ENCODE measurements at places on chromosomes 2 and 18.

- DNase-seq, result no peak
Measured at GRCh38 chr2:119402645-119403560, 28.8 kb upstream of the TMEM37 start.

DNA sequence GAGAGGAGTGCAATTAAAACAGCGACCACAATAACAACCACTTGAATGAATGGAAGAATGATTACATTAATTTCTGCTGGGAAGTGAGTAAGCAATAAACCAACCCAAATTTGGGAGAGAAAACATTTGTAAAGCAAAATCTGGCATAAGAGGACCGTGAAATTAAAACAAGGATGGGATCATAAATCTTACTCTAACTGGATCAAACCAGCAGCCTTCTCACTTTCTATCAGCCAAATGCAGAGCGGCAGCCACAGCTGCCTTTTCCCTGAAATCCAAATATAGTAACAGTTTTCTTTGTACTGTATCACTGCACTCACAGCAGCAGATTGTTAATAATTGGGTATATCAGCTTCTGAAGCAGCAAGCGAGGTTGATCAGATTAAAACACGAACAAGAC lies 245.2 kb upstream of the REG3G start:
- peak; percentile 36 for DNase-seq

DNA sequence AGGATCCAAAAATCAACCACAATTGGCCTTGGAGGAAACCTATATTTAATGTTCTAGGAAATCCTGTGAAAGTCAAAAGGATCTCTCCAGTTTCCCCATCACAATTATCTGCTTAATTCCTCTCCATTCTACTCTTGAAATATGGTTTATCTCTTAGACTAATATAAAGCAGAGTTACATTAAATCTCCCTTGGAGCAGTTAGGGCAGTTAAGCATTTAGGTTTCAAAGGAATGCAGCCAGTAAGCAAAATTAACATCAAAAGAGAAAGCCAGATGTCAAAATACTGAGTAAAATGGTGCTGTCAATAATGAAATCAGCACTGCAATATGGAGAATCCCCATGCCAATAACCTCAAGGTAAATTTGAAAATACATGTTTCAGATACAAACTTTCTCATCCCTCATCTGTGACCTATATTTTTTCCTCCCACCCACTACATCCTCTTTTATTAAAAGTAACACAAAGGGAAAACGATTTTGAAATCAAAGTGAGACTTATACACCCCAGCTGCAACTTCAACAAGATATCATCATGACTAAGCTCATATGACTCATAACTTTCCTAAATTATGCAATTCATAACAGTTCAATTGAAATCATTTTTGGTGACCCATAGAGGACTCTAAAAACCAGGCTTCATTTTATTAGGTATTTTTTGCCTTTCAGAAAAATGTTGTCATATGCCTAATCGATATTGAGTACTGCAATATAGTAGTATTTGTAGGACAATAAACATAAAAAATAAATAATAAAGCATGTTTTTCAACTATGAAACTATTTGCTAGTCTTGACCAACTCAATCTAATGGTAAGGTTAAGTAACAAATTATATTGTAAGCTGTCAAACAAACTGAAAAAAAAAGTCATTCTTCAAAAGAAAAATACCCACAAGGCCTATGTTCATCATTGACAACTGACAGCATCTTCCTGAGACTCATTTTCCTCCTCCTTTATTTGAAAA lies 3.1 kb downstream of the ADAM17 start:
- no peak for DNase-seq

DNA sequence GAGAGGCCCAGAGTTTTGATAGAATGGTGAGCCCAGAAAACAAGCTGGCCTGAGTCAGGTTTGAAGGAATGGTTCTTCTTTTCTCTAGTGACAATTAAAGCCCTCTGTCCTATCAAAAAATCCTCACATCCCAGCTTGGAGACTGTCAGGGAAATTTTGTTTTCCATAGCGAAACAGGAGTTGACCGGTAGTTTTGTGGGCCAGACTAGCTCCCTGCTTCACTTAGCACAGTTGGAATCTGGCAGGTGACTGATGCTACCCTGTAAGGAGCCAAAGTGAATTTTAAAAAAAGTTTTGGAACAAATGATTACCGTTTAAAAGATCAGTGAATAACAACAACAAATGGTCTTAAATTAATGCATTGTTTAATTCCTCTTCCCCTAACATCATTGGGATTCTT lies 6.7 kb downstream of the NAB1 start:
- no peak for DNase-seq

DNA sequence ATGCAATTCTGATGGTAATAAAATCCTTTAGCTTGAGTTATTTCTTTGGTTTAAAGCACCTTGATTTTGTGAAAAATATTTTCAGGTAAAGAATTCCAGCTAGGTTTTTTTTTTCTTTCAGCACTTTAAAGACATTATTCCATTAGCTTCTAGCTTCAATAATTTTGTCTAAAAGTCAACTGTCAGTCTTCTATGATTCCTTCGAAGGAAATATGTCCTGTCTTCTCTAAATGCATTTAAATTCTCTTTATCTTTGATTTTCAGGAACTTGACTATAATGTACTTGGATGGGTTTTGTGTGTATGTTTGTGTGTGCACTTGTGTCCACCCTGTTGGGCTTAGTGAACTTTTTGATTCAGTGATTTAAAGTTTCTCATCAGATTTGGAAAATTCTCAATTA lies 4.7 kb downstream of the LONRF2 start:
- no peak for DNase-seq

GRCh38 chr18:75462178-75462832 lies 34.8 kb upstream of the SMIM21 start:
- DNase-seq, result no peak

DNA sequence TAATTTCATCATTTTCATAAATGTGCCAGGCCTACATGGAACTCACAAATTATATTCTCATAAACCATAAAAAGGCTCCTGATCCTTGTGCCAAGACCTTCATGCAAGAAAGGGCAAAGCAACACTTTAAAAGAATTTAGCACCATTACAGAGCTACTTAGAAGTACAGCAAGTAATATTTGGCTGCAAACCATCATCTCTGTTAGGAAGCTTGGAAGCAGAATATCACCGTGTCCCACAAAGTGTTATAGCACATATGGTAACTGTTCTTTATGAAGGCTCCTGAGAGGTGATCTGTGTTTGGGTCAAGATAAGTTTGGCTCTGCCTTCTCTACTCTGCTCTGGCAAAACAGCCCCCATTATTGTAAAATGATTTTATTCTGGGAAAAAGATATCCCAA lies 59.7 kb upstream of the KCNJ3 start:
- no peak for DNase-seq

Data from NCI-H510A treated with DMSO at 0.1 percent for 48 hours (cell line).